ENCODE measurements at places on chromosomes 5 and 9.
A peak's percentile ranks its signal among the peaks of the same experiment; 100 is the strongest.

DNA sequence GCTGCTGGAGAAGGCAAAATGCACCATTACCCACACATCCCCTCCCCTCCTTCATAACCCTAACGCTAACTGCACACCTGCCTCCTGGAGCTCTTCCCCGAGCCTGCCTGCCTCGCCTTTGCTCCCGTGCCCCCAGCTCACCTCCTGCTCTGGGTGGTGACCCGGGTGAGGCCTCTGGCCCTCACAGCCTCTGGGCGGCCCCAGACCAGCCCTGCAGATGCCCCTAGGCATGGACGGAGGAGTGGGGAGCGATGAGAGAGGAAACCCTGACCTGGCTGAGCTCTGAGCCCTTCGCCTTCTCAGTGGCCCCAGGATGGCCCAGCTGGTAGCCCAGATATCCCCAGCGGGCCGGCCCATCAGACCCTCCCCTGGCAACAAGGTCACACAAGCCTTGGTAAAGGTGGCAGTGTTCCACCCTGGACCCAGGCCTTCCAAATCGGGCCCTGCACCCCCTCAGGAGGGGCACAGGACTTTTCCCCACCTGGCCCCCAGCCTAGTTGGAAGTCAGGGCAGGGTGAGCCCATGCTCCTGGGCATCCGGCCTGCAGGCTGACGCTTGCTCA, 14.5 kb upstream of the CAMSAP1 start:
- DNase-seq = no peak

DNA sequence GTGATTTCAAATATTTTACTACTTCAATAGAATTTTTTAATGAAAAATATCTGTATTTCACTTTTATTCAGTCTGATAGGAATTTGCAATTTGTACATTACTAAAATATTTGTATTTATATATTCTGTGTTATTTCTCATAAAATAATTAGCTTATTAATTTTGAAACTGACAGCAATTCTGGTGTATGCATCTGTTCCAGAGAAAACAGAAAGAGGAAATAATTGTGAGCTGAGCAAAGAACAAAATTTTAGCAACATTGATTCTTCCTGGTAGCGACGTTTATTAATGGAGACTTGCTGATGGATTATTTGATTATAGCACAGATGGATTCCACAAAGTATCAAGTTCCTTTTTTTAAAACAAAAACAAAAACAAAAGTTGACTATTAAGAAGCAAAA, 61.0 kb downstream of the ST8SIA4 start:
- no peak for DNase-seq

DNA sequence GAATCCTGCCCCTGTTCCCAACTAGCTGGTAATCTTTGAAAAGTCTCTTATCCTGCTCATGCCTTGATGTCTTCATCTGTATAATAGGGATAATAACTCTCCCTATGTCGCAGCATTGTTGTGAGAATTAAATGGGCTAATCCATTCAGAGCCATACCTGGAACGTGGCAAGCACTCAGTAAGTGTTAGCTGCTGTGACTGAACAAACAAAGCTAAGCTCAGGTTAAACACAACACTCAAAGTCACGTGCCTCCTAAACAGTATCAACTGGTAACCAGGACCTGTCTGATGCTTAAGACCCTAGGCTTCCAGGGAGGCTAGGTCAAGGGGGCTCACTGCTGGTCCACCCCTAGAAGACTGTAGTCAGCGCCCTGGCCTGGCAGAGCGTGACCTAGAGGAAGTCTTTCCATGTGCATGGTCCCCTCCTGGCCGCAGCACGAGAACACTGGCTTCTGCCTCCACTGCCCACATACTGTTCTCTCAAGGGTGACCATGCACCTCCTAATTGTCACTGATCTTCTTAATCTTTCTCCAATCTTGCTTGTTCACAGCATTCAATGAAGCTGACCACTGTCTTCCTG, 211.1 kb downstream of the TTLL11 start:
- no peak for DNase-seq

- no peak for DNase-seq
Observed at GRCh38 chr5:14744296-14745187, 80.0 kb downstream of the OTULIN start.

GRCh38 chr9:113219969-113220368, 1.1 kb downstream of the FKBP15 start:
- DNase-seq = peak; percentile 79

- no peak for DNase-seq
Observed at GRCh38 chr5:18244309-18244708, 610.0 kb downstream of the TAF11L14 start.

DNA sequence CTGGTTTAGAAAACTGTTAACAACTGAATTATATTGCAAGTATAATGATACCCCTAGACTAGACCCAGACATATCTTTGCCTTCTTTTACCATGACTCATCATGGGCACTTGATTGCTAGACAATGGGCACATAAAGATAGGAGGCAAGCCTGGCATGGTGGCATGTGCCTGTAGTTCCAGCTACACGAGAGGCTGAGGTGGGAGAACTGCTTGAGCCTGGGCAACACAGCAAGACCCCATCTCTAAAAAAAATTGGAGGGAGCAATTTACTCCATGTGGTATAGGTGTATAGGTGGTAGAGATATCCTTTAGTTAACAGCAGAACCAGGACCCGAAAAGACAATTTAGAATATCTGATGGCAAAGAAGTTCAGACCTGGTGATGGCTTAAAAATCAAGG, 51.6 kb downstream of the ELOVL7 start:
- DNase-seq = no peak

DNA sequence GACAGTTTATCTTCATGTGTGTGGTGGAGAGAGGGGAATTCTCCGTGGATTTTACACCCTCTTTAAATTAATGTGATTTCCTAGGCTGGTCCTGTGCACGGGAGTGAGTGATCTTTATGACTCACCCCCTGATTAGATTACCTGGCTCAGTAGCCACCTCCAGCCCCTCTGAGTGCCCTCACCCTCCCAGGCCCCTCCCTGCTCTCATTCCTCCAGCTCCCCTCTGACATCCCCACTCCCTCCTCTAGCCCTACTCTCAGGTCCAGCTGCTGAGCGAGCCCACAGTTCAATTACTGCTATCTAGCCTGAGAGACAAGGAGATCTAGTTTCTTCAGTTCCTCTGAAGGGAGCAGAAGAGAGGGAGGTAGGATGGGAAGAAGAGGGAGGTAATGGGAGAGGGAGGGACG, 61.8 kb upstream of the ARAP3 start:
- DNase-seq = no peak

DNA sequence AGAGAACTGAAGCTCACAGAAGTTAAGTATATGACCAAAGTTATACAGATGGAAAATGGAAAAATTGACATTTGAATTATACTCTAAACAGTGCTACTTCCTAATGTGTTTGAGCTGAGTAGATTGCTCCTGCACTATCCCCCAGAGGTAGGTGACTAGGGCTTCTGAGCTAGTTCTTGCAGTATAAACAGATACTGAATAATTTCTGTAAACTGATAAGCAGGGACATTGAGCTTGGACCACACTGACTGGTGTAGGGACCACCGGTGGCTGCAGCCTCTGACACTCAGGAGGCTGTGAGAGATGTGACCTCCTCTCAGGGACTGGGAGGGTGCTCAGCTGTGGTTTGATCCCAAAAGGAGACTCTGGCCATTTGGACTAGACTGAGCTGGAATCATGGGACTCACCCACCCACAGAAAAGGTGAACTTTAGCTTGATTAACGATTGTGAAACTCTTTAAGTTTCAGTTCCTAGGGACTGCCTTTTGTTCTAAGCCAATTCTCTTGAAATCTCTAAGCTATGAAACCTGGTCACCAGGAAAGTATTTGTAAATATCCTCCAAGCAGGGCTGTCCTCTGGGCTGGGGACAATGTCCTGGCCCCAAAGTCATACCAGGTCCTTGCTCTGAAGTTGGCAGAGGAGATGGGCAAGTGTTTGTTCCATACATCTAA, 291.5 kb downstream of the SEC61B start:
- no peak for DNase-seq

GRCh38 chr9:4837261-4838188, 44.8 kb downstream of the RCL1 start:
- DNase-seq = peak; percentile 85

DNA sequence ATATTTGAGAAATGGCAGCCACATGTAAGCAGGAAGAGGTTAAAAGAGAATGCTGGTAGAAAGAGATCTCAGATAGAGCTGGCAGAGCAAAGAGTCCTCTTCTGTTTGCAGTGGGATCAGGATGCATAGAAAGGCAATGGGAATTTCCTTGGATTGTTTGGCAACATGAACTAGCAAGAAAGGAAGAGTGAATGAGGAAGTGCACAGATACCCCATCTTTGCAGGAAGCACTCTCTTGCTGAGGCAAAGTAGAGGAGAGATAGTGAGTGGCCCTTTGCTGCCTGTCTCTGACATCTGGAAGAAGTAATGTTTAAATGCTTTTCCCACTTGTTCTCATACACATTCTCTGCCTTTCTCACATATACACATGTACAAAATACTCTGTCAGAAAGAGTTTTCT, 14.5 kb downstream of the FKTN start:
- DNase-seq = no peak

DNA sequence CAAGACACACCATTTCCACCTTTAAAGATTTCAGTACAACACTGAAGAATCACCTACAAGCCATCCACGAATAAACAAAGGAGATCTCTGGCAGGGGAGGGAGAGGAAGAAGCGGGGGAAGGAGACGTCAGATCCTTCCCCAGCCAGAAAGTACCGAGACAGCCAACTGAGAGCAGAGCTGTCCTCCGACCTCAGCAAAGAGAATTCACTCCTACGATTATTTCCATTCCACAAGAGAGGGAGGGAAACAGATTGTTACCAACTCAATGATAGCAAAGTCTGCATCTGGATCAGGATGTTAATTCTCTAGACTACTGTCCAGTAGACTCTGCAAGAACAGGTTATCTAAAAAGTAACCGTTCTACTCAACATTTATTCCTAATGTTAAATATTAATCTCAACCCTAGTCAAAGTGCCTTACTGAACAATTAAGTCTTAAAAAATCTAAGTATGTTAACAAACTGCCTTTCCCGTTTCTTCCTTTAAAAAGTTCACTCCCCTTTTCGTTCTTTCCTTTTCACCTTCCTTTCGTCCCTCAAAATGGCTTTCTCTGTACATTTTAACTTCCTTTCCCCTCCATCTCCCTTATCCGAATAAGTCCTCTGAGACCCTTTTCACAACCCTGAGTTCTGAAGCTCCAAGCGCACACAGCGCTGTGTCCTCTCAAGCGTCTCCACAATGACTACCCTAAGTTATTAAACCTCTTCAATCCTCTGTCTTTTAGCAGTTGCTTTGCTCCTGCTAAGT, 1.4 kb downstream of the CHD1 start:
- peak; percentile 65 for DNase-seq

DNA sequence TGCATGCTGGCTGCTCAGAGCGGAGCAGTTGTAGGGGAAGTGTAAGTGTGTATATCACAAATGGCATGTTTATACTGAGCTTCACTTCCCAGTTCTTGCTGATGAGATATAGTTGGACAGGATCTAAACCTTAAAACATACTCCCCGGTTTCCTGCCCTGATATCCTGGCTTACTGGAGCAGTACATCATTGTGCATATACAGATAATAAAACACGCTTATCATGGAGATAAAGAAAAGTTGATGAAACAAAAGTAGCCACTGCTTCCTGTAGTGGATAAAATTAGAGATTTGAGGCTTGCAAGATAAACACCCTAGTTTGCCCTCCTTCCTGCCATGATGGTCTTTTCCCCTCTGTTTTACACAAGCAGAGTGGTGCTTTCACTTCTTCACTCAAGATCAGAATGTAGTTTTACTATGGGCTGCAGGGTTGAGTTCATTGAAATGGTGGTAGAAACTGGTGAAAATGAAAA, 15.0 kb downstream of the NPR3 start:
- DNase-seq = no peak

GRCh38 chr9:114678795-114679194, 3.2 kb downstream of the TEX48 start:
- DNase-seq = peak; percentile 34

DNA sequence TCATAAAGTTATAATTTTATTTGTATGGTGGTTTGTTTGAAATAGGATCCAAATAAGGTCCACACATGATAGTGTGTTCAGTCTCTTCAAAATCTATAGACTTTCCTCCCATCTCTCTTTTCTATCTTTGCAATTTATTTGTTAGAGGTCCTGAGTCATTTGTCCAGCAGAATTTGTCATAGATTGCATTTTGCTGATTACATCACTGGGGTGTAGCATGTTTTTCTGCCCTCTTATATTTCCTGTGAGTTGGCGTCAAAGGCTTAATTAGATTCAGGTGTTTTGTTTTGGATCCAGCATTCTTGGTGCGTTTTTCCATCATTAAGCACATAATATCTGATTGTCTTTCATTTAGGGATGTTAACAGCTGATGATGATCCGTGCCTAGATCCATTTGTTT, 15.0 kb downstream of the CYFIP2 start:
- DNase-seq = peak; percentile 57
